T47D (cell line): ENCODE measurements at places on chromosomes 16 and 17.
A peak's percentile ranks its signal among the peaks of the same experiment; 100 is the strongest.

DNA sequence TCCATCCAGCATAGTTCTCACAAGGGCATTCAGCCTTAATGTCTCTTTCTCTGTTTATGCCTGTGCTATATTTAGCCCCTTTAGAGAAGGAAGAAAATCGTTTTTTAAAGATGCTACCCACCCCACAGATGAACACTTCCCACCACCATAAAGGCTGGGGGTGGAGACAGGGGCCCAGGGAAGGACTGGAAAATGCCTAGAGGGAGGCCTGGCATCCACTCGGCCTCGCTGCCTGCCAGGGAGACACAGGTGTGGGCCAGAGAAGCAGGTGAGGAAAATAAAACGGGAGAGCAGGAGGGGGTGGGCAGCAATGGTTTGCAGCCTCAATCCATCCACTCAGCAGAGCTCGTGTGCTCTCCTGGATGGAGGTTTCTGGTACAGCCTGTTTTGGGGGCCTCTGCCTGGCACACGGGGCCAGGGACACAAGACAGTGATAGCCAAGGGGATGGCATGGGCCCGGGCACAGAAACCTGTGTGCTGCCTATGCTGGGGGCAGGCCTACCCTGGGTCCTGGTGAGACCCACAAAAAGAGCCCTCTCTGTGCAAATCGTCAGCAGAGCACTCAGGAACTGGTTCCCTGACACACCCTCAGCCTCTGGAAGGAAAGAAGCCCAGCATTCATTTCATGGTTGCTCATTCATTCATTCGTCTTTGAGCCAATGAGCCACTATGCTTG is 121.4 kb downstream of the C16orf78 start:
- no peak for DNase-seq

DNA sequence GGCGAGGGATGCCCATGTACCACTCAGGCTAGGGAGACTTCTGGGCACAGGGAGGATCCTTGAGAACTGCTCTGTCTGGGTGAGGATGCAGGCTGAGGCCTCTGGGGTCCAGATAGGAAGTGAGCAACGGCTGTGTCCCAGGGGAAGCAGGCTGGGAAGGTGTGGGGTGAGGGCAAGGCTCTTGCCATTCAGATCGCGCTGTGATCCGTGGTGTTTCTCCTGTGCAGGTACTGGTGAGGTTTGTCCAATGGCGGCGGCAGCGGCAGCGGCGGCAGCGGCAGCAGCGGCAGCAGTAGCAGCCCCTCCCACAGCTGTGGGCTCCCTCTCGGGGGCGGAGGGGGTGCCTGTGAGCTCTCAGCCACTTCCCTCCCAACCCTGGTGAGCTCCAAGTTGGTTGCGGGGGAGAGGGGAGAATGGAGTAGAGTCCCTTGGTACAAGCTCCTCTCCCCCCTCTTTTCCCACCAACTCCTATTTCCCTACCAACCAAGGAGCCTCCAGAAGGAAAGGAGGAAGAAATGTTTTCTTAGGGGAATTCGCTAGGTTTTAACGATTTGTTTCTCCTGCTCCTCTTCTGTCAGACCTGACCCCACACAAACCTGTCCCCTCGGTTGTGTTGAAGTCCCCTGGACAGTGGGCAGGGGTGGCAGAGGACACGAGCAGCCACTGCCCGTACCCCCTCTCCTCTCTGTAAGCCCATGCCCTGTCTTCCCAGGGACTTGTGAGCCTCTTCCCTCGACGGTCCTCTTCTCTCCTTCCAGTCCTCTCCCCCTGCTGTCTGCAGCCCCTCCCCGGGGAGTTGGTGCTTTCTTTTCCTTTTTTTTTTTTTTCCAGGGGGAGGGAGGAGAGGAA is 1.9 kb upstream of the PRRT2 start:
- no peak for DNase-seq

DNA sequence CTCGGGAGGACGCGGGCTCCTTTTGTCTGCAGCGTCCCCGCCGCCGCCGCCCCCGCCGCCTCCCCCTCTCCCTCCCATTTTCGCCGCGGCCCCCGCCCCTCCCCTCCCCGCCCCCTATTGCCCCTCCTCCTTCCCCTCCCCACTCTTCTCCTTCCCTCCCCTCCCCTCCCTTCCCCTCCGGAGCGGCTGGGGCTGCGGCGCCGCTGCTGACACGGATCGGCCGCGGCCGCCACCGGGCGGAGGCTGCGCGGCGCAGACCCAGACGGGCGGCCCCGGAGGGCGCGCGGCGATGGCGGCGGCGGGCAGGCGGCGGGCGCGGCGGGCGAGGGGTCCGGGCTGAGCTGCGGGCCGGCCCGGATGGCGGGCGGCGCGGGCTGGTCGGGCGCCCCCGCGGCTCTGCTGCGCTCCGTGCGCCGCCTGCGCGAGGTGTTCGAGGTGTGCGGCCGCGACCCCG is at the start of gene RAB11FIP4:
Gene RAB11FIP4, plus strand, starts transcription at position 180 of the 454 bp plus-strand sequence. Its CDS starts 178 bp downstream, at position 358.
- no peak for DNase-seq

- DNase-seq: no peak
Observed at GRCh38 chr17:68455901-68456338, 1.4 kb downstream of the WIPI1 start.

- DNase-seq: peak; percentile 54
Observed at GRCh38 chr17:3959295-3959899, 4.8 kb downstream of the ATP2A3 start.

DNA sequence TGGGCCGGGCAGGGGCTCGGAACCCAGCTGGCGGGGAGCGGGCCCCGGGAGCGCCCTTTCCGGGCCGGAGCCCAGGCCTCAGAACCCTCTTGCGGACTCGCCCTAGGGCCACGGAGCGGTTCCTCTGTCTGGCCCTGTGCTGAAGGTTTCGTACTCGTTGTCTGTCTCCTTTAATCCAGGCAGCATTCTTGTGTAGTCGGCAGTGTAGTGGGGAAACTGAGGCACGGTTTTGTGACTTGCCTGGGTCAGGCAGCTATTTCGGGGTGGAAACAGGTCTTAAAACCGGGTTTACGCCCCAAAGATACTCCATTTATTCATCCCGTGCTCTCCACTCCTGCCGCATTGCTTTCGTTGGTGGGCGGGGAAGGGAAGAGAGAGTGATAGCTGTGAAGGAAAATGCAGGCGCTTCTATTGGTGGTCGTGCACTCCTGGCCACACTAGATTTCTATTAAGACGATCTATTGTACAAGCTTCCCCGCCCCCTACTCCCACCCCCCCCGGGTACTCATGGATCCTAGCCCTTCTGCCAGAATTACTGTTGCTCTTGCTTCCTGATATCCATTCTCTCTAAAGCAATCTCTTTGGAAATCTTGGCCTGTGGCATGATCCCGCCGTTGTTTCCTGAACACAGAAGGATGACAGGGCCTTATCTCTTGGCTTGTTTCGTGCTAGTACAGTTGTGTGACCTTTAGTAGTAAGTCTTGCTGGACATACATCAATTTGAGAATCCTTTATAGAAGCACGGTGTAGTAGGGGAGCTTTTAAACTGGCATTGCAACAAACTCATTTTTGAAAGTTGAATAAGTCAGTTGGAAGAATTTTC is 751 bp downstream of the DCAF7 start:
- peak; percentile 20 for DNase-seq

DNA sequence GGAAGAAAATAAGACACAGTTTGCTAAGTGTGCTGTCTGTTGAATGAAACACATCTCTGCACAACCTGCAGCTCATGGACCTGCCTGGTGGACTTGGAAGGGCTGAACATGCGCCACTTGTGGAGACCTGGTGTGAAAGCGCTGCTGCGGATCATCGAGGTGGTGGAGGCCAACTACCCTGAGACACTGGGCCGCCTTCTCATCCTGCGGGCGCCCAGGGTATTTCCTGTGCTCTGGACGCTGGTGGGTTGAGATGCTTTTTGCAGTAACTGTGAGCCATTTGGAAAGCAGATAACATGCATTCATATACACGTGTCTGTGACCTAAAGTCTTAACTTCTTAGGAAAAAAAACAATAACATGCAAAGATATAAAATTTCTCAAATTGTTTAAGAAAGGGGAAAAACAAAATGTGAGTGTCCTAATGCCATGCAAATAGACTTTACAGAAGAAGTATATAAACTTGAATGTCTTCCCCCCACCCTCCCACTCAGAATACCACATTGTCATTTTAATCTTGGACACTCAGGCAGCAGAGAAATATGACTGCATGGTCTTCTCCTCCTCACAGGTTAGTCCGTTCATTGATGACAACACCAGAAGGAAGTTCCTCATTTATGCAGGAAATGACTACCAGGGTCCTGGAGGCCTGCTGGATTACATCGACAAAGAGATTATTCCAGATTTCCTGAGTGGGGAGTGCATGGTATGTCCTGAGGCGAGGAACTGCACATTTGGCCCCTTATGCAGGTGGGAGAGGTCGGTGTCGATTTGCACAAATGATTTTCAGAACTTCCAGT is 65.6 kb downstream of the SEC14L1 start:
- no peak for DNase-seq

GRCh38 chr17:31297090-31297489 is at the start of gene OMG:
Gene OMG, minus strand, starts transcription at chr17:31297239. Its CDS starts 908 bp downstream, at chr17:31296331.
- no peak for DNase-seq

DNA sequence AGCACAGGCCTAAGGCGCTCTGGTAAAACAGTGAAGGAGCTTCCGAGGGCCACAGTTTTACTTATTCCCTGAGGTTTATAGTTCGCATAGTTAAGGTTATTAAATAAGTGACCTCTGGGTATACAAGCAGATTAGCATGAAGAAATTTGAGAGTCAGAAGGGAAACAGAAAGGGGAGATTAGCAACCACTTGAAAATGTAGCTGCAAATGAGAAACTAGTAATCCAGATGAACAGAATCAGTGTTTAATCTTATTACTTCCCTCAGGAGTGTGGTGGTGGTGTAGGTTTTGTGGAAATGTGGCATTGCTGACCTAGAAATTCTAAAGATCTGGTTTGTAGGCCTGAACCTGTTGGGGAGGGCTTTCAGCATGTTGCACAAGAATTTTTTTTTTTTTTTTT is 130.4 kb downstream of the CCDC182 start:
- no peak for DNase-seq

DNA sequence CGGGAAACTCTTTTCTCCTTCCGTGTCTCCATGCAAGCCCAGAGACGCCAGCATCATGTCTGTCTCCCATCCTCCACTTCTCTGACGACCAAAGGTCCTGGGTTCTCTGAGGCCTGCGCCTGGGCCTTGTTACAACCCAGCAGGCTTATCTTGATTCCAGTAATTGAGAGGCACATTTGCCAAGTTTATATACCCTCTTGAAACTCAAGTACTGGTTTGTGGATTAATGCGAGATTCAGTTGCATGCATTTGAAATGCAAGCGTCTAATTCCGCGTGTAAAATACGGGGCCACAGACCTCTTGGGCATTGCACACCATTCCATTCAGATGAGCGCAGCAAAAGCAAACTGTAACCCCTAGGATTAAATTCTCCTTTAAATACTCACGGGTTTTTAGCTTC is 28.7 kb upstream of the CRISPLD2 start:
- no peak for DNase-seq

- DNase-seq: no peak
Observed at GRCh38 chr16:87344165-87344930, 27.2 kb upstream of the C16orf95 start.

DNA sequence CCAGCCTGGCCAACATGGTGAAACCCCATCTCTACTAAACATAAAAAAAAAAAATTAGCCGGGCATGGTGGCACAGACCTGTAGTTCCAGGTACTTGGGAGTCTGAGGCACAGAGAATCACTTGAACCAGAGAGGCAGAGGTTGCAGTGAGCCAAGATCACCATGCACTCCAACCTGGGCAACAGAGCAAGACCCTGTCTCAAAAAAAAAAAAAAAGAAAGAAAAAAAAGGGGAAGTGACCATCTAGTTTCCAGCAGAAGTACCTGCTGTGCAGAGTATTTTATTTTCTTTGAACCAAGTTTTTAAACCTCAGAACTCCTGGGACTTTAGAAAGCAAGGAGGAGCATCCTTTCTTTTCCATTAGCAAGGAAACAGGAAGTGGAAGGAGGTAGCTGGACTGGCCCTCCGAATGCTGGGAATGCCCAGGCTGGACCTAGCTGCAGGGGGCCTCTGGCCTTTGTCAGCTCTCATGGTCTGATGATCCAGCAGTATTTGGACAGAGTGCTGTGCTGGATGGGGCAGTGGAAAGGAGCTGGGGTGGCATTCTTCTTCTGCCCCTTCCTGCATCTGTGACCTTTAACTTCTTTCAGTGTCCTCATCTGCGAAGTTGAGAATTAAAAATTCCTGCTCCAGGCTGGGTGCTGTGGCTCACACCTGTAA is 6.6 kb downstream of the GID4 start:
- DNase-seq: no peak

GRCh38 chr17:53971361-53971760 is 148.6 kb downstream of the KIF2B start:
- DNase-seq: no peak

- DNase-seq: peak; percentile 89
Observed at GRCh38 chr17:74430706-74431567, 951 bp upstream of the GPRC5C start.

GRCh38 chr16:1960665-1961630 is 1.6 kb downstream of the NDUFB10 start:
- peak; percentile 77 for DNase-seq

DNA sequence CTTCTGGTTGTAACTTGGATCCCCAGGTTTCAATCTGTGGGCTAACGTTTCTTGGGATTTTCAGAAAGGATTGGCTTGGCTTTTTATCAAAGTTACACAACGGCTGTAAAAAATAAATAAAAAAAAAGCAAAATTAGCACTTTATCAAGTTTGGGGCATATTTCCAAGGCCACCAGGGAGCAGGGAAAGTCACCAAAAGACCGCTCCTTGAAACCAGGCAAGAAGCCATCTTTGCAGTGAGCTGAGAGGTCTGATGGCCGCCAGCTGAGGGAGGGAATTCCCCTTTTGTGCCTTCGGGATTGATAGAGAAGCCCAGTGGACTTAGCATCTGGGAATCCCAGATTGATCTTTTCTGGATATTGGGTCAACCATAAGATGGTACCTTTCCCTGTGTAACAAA is 192.2 kb downstream of the WWOX start:
- DNase-seq: no peak

- DNase-seq: peak; percentile 40
Observed at GRCh38 chr17:65027305-65027704, 29.2 kb downstream of the GNA13 start.

DNA sequence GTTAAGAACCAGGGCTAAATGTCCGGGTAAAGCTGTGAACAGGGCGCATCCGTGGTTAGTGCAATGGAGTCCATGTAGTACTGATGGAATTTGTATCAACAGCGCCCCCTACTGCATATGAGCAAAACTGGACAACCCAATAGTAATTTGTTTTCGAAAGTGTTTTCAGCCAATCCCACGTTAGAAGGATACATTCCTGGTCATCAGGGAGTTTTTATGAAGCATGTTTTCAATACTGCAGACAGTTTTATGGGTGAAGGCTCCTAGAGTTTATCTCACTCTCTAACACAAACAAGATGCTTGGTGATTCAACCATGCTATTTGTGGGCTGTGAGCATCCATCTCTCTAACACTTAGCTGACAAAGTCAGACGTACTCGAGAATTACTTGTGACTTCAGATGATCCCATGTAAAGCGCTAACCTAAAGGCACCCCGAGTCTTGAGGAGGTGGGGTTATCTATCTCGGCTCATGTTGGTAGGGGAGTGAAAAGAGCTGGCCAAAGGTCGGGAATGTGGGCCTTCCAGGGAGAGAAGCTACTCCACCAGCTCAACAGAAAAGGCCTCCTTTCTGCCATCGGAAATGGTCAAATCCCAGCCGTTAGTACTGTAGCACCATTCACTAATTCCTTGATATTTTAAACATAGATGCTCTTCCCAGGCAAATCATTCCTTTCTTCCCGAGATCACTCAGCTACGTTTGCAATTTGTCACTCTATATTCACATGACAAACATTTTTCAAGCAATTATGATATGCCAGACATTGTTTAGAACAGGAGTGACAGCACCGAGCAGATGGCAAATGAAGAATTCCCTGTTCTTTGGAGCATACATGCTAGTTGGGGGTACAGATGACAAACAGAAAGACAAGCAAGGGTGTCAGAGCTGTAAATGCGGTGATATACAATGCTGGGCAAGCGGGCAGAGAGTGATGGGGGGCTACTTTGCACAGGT is 46.9 kb upstream of the HNF1B start:
- DNase-seq: peak; percentile 46

- no peak for DNase-seq
Observed at GRCh38 chr17:44610871-44611270, 45.4 kb upstream of the MEIOC start.
